Neuronal stem cell (in vitro differentiated cells): ENCODE measurements at places on chromosomes 3 and 15.
A peak's percentile ranks its signal among the peaks of the same experiment; 100 is the strongest.

DNA sequence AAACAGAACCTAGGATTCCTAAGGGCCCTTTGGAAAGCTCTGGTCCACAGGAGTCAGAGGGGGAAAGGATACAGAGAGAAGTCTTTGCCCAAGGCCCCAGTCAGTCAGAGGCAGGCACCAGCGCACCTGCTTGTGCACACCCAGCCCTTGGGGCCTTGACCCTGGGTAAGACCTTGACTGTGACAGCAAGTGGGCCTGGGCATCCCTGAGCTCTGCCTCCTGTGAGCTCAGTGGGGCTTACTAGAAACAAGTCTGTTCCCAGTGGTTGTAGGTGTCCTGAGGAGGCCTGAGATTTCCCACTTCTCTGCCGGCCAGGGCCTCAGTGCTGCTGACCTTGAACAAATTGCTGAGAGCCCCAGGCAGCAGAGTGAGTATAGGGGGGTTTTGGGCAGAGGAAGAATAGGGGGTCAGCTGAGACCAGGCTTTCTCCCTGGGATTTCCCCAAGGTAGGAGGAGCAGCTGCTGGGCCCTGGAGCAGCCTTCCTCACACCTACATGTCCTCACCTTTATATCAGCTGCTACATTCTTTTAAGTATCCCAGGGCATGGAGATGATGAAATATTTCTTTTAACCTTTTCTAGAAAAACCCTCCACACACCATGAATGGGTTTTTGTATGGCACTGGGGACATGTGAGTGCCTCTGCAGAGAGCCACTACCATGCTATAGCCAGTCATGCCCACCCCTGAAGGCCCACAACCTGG is 9.7 kb upstream of the DAG1 start:
- H3K4me3 ChIP-seq = no peak overlapping the region
- DNase-seq = no peak
- no peaks in the 10 kb centered on the region for H3K36me3 ChIP-seq
- H3K4me1 ChIP-seq = peaks cover 32% of the 10 kb centered on the region
- H3K27ac ChIP-seq = peak overlapping the region; percentile 93
- no peaks in the 10 kb centered on the region for H3K27me3 ChIP-seq

DNA sequence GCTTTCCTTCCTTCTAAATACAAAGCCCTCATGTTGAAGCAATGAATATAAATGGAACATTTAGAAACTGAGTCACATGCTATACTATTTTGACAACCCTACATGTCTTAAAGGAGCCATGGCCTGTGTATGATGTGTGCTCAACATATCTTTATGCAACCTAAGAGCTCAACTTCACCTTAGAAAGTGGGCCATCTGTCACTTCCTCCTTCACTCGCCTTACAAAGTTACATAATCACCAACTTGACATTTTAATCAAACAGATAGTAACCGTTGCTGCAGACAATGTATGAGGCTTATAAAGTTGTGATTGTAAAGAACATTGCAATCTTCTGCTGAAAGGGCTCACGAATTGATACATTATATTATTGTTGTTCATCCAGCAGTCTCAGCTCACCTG is 163.6 kb downstream of the SERPINI1 start:
- no peak overlapping the region for H3K4me3 ChIP-seq
- H3K27me3 ChIP-seq = no peaks in the 10 kb centered on the region
- DNase-seq = no peak
- H3K27ac ChIP-seq = no peak overlapping the region
- H3K4me1 ChIP-seq = peaks cover 2% of the 10 kb centered on the region
- no peaks in the 10 kb centered on the region for H3K36me3 ChIP-seq

- no peaks in the 10 kb centered on the region for H3K27me3 ChIP-seq
- H3K36me3 ChIP-seq = no peaks in the 10 kb centered on the region
- no peak overlapping the region for H3K4me3 ChIP-seq
- DNase-seq = no peak
Measured at GRCh38 chr3:104642827-104643226, 723.9 kb upstream of the ALCAM start.

DNA sequence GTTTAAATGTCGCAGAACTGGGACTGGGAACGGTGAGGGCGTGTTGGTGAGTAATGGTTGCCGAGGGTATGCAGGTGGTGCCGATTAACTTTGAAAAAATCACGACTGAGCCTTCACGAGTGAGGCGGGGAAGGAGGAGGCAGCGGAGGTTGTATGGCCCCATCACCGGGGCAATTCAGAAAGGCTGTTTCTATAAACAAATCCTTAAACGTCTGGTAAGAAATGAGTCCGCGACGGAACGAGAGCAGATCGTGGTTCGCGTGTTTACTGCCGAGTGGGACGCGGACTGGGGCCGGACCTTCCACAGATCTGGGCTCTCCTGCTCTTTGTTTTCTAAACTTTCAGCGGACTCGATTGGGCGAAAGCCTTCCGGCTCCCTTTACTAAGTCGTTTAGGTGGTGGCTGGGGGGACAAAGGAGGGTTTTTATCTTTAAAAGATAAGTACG is 2.7 kb downstream of the IGF1R start:
- H3K4me1 ChIP-seq = peaks cover 25% of the 10 kb centered on the region
- no peak for DNase-seq
- H3K36me3 ChIP-seq = peaks cover 3% of the 10 kb centered on the region
- H3K27ac ChIP-seq = no peak overlapping the region

- no peaks in the 10 kb centered on the region for H3K4me1 ChIP-seq
- H3K27me3 ChIP-seq = no peaks in the 10 kb centered on the region
- peaks cover 81% of the 10 kb centered on the region for H3K36me3 ChIP-seq
- DNase-seq = no peak
- peak overlapping the region; percentile 23 for H3K27ac ChIP-seq
Measured at GRCh38 chr3:12507591-12508281, 23.5 kb downstream of the TSEN2 start.

GRCh38 chr15:81133782-81134461 is at the start of gene CFAP161:
Gene CFAP161 (plus strand): TSS chr15:81134270. CDS start chr15:81134330, 60 bp downstream.
- DNase-seq = peak; percentile 84
- H3K36me3 ChIP-seq = no peaks in the 10 kb centered on the region
- H3K27me3 ChIP-seq = peaks cover 7% of the 10 kb centered on the region
- H3K4me1 ChIP-seq = peaks cover 3% of the 10 kb centered on the region
- H3K4me3 ChIP-seq = peak within 1 kb of the TSS; percentile 72

DNA sequence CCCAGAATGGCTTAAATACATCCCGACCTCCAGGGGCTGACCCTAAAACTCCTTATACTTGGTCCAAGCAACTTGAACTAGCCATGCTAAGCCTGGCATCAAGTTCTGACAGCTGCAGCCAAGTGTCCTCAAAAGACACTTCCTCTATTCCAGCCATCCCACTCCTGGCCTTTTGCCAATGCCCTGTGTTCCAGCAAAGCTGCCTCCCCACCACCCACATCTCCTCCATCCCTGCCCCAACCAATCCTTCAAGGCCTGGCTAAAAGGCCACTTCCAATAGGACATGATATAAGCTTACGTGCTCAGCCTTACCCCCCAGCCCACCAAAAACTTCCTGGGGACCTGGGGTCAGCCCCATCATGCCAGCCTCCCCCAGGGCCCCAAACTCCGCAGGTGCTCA is 40.9 kb downstream of the SEMA3G start:
- no peaks in the 10 kb centered on the region for H3K27me3 ChIP-seq
- H3K36me3 ChIP-seq = peaks cover 88% of the 10 kb centered on the region
- H3K4me1 ChIP-seq = peaks cover 6% of the 10 kb centered on the region
- no peak overlapping the region for H3K4me3 ChIP-seq
- H3K27ac ChIP-seq = no peak overlapping the region
- DNase-seq = no peak

GRCh38 chr3:141385406-141386125 is 17.3 kb downstream of the ZBTB38 start:
- H3K36me3 ChIP-seq = peaks cover 2% of the 10 kb centered on the region
- H3K4me3 ChIP-seq = no peak overlapping the region
- peaks cover 3% of the 10 kb centered on the region for H3K4me1 ChIP-seq

DNA sequence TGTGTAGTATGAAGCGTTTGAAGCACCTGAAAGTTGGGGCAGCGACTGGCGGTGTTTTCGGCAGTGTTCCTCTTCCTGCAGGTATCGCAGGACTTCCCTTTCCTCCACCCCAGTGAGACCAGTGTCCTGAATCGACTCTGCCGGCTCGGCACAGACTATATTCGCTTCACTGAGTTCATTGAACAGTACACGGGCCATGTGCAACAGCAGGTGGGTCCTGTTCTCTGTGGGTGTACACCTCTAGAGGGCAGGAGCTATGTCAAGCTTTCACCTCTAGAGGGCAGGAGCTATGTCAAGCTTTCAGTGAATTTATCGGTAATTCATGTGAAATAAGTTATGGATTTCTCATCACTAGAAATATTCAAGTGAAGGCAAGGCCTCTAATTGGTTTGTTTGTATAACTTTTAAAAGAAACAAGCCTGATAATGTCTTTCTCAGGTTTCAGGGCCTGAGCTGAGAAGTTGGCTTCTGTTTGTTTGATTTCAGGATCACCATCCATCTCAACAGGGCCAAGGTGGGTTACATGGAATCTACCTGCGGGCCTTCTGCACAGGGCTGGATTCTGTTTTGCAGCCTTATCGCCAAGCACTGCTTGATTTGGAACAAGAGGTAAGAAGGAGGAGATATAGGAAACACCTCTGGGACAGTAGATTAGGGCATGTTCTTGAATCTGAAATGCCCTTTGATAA is 5.3 kb downstream of the TUBGCP4 start:
- no peaks in the 10 kb centered on the region for H3K4me1 ChIP-seq
- H3K27ac ChIP-seq = no peak overlapping the region
- H3K36me3 ChIP-seq = peaks cover 66% of the 10 kb centered on the region
- peak; percentile 17 for DNase-seq
- H3K27me3 ChIP-seq = no peaks in the 10 kb centered on the region
- no peak overlapping the region for H3K4me3 ChIP-seq

DNA sequence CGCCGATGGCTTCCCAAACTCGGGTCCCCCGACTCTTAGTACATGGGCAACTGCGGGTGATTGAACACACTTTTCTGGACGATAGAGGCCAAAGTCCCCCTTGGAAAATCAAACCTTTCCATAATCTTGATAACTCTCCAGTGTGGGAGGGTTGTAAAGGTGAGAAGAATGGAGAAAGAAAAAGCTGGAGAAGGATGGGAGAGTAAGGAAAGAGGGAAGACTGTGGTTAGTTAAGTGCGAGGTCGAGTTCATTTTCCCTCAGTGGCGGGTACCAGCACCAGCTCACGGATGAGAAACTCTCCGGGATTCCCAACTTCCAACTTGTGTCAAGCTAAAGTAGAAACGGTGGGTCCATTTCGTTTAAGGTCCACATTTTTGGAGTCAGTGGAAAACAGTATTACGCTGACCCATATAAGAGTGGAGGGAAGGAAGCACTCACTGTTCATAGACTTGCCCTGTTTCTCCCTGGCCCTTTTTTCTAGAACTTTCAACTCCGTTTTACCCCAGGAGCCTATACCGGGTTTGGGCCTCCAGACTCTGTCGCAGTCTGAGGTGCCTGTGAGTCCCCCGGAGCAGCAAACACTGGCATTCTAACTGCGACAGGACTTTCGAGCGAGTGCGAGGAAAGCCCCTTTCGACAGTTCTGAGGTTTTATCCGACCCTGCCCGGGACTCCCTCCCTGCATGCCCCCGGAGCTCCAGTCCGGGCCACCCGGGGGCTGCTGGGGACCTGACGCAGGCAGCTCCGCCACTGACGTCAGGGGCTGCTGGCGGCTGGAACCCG is 14.8 kb downstream of the ZIC1 start:
- peak; percentile 42 for DNase-seq
- H3K4me3 ChIP-seq = peak overlapping the region; percentile 63
- peaks cover 19% of the 10 kb centered on the region for H3K27me3 ChIP-seq

GRCh38 chr15:65402961-65403360 is 19.8 kb downstream of the IGDCC4 start:
- no peaks in the 10 kb centered on the region for H3K36me3 ChIP-seq
- no peak overlapping the region for H3K27ac ChIP-seq
- H3K27me3 ChIP-seq = no peaks in the 10 kb centered on the region
- H3K4me1 ChIP-seq = peaks cover 16% of the 10 kb centered on the region
- H3K4me3 ChIP-seq = no peak overlapping the region
